ENCODE measurements at places on chromosomes 1 and 21.

DNA sequence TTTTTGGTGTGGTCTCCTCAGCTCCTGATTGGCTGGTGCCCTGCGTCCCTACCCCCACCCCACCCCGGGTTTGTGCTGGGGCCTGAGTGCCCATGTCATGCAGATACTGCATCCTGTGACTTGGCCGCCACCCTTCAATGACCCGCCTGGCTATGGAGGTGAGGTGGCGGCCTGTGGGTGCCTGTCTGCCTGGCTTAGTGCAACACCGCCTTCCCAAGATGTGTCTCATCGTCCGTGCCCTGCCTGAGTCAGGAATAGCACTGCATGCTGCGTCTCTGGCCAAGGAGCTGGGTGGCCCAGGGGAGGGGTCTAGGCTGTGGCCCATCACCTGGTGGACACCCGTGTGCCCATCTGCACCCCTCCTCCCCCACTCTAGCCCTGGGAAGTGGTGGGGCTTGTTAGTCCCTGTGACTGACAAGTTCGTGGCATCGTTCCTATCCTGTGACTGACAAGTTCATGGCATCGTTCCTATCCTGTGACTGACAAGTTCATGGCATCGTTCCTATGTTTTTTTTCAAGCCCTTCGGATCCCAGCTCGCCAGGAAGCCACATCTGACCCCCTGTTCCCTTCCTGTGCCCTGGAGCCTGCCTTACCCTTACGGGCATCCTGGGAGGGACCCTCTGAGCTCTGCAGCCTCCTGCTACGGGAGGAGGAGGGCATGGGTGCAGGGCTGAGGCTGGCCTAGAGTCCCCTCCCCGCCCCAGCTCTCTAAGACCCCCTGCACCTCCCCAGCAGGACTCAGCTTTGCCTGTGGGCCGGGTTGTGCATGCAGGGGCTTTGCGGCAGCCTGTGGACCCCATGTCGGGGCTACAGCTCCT, 7.5 kb downstream of the SLX9 start:
- DNase-seq = no peak

GRCh38 chr1:27885621-27886352, 13.4 kb downstream of the THEMIS2 start:
- no peak for DNase-seq

DNA sequence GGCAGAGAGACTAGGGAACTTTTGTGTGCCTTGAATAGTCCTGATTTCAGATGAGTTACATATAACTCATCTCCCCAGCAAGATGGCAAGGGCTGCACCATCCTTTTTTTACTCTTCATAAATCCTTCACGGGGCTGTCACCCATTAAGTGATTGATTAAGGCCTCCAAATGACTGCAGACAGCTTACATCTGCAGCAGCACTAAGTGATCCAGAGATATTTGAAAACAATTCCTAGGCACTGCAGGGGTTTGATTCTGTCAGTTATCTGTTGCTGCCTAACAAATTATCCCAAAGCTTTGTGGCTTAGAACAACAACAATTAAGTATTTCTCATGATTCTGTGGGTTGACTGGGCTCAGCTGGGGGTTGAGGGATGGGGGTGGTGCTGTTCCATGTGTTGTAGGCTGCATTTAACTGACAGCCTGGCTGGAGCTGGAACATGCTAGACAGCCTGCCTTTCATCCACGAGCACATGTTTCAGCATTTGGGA, 19.3 kb downstream of the TEX38 start:
- no peak for DNase-seq

- DNase-seq = no peak
Observed at GRCh38 chr1:33965086-33965485, 101.2 kb downstream of the HMGB4 start.

DNA sequence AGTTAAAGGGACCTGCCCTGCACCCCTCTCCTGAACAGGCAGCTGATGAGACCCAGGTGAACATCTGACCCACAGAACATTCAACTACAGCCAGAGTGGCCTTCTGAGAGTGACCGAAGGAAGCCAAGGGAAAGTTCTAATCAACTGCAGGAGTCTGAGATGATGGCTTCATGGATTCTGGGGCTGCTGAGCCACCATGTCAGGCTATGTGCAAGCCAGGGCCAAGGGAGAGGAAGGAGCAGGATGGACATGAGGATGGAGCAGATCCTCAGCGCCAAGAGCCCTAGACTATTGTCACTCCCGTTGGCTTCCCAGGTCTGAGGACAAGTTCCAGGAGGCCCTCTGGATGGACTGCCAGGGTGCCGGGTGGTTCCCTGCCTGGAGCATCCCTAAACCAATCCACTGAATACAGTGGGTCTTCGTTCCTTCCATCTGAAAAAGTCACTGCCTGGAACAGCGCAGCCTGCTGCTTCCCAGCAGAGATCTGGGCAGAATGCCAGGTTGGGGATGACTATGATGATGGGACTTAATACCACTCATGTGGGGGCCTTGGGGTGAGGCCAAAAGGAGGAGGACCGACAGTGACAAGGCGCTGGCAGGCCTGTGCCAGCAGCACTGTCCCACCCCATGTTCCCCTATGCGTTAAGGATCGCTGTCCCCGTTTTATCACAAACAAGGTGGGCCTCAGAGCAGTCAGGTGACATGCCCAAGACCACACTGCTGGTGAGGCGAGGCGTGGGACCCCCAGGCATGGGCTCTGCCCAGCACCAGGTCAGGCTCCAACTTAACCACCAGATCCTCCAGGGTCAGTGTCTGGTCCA, 19.8 kb downstream of the SPOCD1 start:
- DNase-seq = no peak

DNA sequence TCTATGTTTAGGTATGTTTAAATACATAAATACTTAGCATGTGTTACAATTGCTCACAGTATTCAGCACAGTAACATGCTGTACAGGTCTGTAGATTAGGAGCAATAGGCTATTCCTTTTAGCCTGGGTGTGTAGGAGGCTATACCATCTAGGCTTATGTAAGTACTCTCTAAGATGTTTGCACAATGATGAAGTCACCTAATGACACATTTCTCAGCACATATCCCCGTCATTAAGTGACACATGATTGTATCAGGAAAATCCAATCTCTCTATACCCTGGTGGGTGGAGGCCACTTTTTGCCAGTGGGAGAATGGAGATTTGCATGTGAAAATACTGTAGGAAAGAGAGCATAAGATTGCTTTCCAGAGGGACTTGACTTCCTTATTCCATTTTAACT, 5.5 kb upstream of the TEDDM1 start:
- DNase-seq = no peak

DNA sequence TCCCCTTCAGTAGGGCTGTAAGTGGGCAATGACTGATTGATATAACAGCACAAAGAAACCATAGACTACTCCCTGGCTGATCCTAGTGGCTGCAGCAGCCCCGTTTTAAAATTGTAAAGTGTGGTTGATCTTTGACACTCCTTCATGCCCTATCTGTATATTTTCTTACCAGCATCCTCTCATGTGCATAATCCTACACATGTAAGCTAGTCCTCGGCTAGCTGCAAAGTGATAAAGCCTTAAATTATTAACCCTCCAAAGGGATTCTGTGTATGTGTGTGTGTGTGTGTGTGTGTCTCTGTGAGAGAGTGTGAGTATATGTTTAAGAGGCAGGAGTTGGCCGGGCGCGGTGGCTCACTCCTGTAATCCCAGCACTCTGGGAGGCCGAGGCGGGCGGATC, 30.8 kb upstream of the CDC14A start:
- DNase-seq = no peak

DNA sequence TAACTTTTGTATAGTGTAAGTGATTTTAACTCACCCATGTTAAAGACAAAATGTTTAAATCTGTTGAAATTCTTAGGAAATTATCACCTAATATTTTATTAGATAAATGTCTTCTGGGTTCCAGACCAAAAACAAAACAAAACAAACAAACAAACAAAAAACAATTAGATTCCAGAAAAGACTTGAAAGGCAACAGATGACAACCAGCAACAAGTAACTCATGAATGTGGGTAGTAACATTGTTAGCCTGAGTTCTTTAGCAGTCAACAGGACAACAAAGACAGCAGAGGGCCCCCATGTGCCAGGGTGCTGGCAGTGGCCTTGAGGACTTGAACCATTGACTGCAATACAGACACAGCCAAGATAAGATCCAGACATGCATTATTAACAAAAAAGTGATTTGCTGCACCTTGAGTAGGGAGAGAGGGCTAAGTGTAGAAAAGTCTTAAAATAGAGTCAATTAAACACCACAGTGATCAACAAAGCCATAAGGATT, 2.4 kb upstream of the CD247 start:
- no peak for DNase-seq

DNA sequence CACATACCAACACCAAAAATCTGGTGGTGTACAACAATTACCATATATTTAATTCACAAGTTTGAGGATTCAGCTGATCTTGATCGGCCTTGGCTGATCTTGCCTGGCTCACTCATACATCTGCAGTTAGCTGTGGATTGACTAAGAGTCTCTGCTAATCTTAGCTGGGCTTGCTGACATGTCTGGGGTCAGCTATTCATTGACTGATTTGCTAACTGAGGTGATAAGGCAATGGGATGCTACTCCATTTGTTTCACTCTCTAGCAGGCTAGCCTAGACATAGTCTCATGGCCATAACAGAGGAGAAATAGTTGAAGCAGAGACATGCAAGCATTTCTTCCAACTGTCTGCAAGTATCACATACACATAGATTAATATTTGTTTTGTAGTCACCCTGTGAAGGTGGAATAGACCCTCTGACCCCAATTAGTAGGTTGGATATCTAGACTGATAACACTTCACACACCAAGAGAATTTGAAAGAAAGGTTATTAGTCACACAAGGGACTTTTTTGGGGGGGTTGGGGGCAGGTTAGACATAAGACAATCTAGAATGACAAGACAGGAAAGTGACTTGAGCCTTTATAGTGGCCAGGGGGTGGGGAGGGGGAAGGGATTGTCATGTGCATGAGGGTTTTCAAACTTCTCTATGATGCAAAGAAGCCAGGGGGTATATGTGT, 142.3 kb downstream of the BARHL2 start:
- no peak for DNase-seq

- DNase-seq = no peak
Observed at GRCh38 chr1:151043163-151043562, 4.4 kb upstream of the C1orf56 start.

DNA sequence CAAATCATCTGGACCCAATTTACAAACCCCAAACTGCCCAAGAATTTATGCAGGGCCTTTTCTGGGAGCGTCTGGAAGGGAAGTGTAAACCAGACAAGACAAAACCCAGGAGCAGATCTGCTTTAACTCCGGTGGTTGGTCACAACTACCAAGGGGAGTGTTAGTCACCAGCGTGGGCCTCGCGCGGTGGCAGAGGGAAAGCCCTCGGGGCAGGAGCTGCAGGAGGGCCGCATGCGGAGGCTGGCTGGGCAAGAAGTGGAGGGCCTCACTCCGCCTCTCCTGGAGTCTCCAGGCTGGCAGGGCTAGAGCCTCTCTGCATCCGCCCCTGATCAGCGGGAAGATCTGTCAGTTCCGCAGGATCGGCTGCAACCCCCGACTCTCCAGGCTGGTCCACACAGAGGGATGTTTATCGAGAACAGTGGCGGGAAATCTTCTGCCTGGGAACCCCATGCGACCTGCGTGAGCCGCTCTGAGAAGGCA, 2.0 kb downstream of the COL24A1 start:
- no peak for DNase-seq

GRCh38 chr1:98921817-98922216, 82.8 kb downstream of the PLPPR5 start:
- no peak for DNase-seq

DNA sequence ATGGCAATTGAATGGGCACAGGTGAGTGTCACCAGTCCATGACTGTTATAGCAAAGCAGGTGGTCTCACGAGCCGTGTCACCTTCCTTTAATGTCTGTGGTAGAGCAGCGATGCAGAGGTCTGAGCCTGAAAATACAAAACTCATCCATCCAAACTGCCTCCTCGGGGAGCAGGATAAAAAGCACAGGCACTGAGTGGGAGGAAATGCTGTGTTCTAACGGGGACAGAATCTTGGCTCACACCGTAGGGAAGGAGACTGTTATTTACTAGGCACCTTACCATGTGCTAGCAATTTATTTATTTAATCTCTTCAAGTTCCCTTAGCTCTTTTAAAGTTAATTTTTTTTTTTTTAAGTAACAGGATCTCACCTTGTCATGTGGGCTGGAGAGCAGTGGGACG, 1.2 kb downstream of the ASCL5 start:
- no peak for DNase-seq

DNA sequence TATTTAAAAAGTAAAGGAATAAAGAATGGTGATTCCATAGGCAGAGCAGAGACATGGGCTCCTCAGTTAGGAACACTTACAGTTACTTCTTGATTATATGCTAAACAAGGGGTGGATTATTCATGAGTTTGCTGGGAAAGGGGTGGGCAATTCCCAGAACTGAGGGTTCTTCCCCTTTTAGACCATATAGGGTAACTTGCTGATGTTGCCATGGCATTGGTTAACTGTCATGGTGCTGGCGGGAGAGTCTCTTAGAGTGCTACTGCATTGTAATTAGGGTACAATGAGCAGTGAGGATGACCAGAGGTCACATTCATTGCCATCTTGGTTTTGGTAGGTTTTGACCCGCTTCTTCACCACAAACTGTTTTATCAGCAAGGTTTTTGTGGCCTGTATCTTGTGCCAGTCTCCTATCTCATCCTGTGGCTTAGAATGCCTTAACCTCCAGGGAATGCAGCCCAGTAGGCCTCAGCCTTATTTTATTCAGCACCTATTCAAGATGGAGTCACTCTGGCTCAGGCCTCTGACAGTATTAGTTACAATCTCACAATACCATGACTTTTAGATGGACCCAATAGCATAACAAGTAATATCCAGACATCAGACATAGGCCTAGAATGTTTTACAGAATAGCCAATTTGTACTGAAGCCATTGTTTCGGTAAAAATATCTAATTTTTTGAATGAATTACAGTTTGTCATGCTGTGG, 106.8 kb downstream of the ZBTB18 start:
- DNase-seq = no peak

Data from stimulated activated CD4-positive, alpha-beta T cell treated with anti-CD3 and anti-CD28 coated beads, Interleukin-4, amount 100 ng/mL, for 24 hours (primary cell).